ENCODE measurements at places on chromosomes 3 and 15.

DNA sequence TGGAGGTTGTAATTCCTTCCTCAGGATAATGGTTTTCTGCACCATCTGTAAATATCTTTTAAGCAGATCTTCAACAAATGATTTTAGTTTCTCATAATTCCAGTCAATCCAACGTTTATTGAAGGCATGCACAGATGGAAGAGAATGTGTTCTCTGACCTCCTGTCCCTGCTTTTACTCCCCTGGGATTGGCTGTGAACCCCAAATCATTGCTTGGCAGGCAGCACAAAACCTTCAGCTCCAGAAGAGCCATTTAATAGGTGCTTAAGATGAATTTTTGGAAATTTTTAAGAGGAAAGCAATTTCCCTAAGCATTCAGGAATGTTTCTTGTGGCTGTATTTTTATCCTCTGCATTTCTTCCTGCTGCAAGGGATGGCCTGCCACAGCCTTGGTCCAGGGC, 25.5 kb upstream of the THSD4 start:
- DNase-seq = no peak

DNA sequence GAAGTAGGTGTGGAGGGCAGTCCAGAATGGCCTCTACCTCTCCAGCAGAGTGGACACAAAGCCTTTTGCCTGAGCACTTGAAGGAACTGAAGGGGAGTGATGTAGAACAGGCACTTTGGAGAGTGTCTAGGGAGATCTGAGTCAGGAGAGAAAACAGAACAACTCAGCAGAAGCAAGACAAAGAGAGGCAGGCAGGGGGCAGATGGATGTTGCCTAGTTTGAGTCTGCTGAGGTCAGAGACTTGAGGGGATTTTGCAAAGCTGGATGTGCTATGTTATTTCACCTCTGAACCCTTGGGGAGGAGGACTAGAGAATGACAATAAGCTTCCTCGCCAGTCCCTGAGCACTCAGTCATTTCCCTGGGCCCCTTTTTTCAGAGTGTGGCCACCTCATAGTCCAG, 366.4 kb downstream of the EPHB1 start:
- DNase-seq = no peak

- DNase-seq = no peak
These were observed 13.3 kb downstream of the ARMC8 start for GRCh38 chr3:138200424-138200823.

GRCh38 chr3:37920156-37920699, 58.5 kb downstream of the CTDSPL start:
- DNase-seq = no peak

- no peak for DNase-seq
These were observed 61.9 kb upstream of the NR2F2 start for GRCh38 chr15:96268442-96269204.

GRCh38 chr3:124097362-124098131, 105.6 kb upstream of the ROPN1 start:
- DNase-seq = no peak

DNA sequence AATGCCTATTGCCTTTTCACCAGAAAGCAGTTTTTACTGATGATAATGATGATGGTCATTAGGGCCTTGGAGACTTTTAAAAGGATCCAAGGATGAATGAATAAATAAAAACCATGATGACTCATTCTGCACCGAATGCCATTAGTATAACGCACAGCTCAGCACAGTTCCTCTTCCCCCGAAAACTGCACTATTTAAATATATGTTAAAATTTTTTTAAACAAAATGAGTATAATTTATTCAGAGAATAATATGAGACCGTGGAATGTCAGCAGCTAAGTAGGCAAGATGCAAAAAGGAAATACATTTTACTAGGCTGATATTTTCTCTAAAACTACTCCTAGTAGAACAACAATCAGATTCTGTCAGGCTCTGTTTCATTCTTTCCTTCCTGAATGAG, 83.4 kb upstream of the NANOGP8 start:
- no peak for DNase-seq

DNA sequence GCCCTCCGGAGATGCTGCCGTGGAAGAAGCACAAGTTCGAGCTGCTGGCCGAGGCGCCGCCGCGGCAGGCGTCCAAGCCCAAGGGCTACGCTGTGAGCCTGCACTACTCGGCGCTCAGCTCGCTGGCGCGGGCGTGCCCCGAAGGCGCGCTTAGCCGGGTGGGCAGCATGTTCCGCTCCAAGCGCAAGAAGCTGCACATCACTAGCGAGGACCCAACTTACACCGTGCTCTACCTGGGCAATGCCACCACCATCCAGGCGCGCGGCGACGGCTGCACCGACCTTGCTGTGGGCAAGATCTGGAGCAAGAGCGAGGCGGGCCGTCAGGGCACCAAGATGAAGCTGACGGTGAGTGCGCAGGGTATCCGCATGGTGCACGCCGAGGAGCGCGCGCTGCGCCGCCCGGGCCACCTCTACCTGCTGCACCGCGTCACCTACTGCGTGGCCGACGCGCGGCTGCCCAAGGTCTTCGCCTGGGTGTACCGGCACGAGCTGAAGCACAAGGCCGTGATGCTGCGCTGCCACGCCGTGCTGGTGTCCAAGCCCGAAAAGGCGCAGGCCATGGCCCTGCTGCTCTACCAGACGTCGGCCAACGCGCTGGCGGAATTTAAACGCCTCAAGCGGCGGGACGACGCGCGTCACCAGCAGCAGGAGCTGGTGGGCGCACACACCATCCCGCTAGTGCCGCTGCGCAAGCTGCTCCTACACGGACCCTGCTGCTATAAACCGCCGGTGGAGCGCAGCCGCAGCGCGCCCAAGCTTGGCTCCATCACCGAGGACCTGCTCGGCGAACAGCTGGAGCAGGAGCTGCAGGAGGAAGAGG, 1.3 kb downstream of the FAM43A start:
- peak; percentile 4 for DNase-seq

- no peak for DNase-seq
These were observed 13.0 kb downstream of the PLCD1 start for GRCh38 chr3:38016410-38016809.

DNA sequence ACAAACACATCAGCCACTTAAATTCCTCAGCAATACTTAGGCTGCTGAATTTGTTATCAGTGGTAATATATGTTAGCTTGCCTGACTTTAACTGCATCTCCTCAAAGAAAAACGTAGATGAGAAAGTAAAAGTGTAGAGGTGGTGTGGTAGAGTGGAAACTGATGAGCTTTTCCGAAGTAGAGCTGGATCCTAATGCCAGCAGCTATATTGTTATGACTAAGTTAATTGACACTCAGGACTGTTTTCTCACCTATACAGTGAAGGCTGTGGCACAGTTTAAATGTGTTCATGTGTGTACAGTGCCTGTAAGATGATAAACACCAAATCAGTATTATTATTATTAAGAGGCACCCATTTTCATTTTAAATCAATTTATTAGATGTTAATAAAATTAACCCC, 174.9 kb downstream of the TNIK start:
- DNase-seq = no peak
